ENCODE measurements at places on chromosomes 13 and 19. TPM values are rescaled to one million over a fixed set of nuclear protein-coding genes. Genes with fewer than 3 reads are reported as not detected.

DNA sequence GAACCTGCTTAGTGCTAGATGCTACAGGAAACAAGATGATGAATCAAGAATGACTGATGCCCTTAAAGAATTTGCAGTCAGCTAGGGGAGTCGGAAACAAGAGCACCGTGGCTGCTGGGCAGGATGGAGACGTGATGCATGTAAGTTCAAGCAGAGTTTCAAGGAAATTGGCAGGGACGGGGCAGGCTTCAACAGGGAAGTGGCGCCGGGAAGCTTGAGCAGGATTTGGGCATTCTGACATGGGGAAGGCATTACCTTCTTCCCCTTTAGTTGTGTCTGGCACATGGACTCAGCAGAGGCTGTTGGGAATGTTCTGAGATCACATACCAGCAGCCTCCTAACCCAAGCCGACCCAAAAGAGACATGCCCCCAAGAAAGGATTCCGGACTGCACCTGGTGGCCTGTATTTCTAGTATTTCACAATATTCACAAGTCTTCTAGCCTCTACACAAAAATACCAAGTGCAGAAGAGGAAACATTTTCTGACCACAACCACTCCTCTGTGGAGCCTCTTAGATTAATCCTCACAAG lies 138.2 kb downstream of the CRYL1 start:
- DNase-seq = peak; percentile 87

Gene CRX
- total RNA-seq = not detected

DNA sequence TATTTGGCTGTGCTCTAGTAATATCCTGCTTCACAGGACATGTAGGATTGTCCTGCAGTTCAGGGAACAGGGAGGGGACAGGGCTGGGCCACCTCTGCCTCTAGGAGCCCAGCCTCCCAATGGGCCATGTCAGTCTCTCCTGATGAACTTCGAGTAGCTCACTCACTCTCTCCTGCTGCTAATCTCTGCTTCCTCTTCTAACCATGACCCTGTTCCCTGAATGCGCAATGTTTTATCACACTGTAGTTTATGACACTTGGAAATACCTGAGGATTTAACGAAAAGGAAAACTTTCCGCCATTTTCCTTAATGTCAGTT lies 9.2 kb downstream of the PARP4 start:
- DNase-seq = no peak

Gene KLK12
- not detected for total RNA-seq

Gene CLDN10
- total RNA-seq = not detected

Gene SHISA7
- not detected for total RNA-seq

DNA sequence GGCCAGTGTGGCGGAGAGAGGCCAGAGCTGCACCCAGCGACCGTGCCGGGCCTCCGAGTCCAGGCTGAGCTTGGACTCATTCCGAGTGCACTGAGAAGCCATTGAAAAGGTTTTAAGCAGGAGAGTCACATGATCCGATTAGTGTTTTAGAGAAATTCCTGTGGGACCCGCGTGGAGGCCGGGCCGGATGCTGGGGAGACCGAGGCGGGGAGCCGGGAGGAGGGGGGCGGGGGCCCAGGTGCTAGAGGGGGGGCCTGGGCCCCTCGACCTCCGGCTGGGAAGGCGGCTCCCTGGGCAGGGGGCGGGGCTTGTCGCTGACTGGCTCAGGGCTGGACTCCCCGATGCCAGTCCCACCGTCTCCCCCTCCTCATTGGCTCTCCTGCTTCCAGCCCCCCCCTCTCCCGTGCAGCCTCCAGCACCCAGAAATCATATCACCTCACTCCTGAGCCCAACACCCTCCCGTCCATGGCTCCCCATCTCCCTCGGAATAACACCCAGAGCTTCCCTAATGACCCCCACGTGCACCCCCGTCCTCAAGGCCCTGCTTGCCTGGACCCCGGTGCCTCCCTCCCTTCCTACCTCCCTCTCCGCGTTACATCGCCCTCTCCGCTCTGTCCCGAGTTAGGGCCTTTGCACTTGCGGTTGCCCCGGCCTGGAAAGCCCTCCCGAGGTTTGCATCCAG lies 5.2 kb upstream of the ZNF579 start:
- DNase-seq = peak; percentile 94

GRCh38 chr13:108850691-108851090 lies 221.3 kb downstream of the MYO16 start:
- DNase-seq = no peak

Gene KISS1R
- total RNA-seq = not detected

Gene RNF113B
- not detected for total RNA-seq

Gene ANGPTL4
- total RNA-seq = 1.1 TPM

- no peak for DNase-seq
These were observed 162.3 kb downstream of the KLF5 start for GRCh38 chr13:73220966-73221720.

DNA sequence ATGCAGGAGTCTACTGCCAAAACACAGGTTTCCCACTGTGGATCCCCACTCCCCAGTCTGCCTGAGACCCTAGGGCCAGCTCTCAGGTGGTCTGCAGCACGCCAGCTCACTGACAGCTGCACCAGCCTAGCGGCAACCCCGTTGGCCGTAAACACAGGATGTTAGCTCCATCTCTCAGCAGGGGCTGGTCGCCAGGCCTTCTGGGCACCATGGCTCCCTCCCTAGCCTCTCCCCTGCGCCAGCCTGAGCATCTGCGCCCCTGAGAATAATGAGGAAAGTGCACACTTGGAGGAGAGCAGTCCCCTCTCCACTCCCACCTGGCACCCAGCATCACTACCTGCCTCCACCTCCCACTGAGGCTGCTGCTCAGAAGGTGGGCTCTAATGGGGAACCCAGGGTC lies 20.8 kb upstream of the EPHX3 start:
- DNase-seq = no peak

Gene LYL1
- total RNA-seq = 0.36 TPM

GRCh38 chr13:92896842-92897241 lies 329.8 kb upstream of the GPC6 start:
- no peak for DNase-seq

- DNase-seq = no peak
These were observed 410.0 kb downstream of the FGF9 start for GRCh38 chr13:22080832-22081231.

DNA sequence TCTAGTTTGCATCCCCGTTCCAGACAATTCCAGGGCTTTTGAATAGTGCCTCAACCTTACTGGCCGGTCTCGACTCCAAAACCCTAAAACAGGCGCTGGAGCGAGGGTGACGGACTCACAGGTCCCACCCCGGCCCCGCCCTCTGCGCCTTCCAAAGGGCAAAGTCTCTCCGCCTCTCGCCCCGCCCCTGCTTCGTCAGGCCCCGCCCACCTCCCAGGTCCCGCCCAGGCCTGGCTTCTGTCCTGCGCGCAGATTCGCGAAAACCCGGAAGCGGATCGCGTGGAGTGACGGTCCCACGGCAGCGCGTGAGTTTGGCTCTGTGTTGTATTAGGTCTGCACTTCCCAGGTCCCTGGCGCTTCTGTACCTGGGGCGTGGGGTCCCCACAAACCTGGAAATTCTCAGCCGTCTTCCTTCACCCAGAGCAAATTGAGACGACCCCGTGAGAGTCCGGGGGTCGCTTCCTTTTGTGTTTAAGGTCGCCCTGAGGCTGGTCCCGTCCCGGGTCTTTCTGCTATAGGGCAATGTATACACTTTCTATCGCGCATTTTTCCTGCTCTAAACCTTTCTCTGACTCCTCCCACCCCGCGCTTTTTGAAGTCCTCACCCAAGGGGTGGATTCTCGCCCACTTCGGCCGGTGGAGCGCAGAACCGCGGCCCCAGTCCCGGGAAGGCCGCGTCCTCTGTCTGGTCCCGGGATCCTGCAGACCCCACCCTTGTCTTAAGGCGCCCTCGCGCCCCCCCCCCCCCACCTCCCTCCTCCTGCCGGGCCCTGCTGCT lies at the start of gene ZNF813:
TSS of gene ZNF813 (plus strand) at position 249 of the 778 bp plus-strand sequence. CDS start 16,090 bp downstream, outside the sequence.
- peak; percentile 93 for DNase-seq

- no peak for DNase-seq
These were observed 19.8 kb downstream of the RBM26 start for GRCh38 chr13:79386125-79386826.

- no peak for DNase-seq
These were observed 406.2 kb downstream of the SUCLA2 start for GRCh38 chr13:47594833-47595232.

DNA sequence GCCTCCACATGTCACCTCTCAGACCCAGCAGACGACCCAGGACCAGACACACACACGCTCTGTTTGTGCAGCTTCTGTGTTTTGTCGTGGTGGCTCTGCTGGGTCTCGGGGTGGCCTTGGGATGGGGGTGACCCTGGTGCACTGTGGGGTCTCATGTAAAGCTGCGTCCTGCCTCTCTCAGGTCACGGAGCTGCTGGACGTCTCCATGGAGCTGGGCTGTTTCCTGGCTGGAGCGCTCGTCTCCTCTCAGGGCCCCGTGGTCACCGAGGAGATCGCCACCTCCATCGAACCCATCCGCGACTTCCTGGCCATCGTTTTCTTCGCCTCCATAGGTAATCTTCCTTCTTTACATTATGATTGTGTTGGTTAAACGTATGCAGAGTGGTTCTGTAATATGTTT lies 45.4 kb upstream of the TFDP1 start:
- DNase-seq = no peak

Data from osteoblast (primary cell).